ENCODE measurements at places on chromosomes 16 and 17. TPM values are rescaled to one million over a fixed set of nuclear protein-coding genes. Genes with fewer than 3 reads are reported as not detected.

GRCh38 chr17:309361-309888 is 43.2 kb downstream of the RPH3AL start:
- no peak for DNase-seq

GRCh38 chr16:67202956-67203493 is 4.1 kb downstream of the ELMO3 start:
- no peak for DNase-seq

DNA sequence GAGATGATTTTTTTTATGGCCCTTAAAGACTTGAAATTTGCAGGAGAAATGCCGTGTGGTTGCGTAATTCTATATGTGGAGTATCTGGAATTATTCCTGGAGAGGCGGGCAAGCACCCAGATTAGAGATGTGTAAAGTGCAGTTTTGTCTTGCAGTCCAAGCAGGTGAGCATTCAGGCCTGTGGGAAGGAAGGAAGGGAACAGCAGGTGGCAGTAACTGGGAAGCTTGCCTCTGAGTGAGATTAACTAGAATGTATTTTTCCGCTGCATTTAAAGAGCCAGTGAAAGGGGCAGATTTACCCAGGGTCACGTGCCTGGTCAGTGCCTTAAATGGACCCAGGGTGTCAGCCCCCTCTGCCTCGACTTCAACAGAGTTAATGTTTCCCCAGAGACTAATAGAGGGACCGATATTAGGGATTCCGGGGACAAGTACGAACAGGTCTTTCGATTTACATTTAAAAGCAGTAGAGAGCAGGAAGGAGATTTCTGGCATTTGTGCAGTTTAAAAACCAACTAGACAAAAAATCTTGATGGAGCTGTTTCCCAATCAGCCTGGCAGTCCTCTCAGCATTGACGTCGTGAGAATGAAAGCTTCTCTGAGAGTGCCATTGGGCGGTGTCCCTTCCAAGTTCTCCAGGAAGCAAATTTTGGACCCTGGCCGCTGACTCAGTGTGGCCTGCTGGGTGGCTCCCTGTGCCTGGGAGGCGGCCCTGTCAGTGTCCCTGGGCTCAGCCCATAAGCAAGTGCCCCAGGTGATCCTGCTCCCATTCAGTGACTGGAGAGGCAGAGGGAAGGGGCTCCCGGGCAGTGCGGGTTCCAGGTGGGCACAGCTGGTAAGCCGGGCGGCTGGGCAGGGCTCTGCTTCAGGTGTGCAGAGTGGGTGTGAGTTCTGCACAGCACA is 38.2 kb downstream of the KSR1 start:
- peak; percentile 92 for DNase-seq

DNA sequence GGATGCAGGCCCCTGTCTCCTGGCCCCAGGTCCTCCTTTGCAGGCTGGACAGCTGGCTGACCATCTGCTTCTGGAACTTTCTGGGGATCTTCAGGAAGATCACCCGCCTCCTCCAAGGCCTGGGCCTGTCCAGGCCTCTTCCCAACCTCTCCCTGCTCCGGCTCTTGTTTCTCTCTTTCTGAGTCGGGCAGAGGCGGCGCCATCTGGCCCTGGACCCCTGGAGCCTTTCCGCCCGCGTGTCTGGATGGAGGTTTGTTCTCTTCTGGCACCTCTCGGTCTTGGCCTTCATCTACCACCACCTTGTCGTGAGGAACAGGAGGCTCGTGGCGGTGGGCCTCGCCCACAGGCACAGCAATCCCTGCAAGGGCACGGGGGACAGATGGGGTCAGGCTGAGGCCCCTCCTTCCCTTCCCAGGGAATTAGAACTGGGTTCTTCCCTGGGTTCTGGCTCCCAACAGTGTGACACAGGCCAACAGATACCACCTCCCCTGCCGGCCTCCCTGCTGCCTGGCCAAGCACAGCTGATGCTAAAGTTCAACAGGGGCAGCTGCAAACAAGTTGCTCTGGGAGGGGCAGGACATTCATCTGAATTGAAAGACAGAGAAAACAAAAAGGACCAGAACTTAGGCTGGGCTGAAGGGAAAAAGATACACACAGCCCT is 13.3 kb downstream of the NDUFAF8 start:
- DNase-seq = no peak

PDPK1 gene
- 77.0 TPM for total RNA-seq

DNA sequence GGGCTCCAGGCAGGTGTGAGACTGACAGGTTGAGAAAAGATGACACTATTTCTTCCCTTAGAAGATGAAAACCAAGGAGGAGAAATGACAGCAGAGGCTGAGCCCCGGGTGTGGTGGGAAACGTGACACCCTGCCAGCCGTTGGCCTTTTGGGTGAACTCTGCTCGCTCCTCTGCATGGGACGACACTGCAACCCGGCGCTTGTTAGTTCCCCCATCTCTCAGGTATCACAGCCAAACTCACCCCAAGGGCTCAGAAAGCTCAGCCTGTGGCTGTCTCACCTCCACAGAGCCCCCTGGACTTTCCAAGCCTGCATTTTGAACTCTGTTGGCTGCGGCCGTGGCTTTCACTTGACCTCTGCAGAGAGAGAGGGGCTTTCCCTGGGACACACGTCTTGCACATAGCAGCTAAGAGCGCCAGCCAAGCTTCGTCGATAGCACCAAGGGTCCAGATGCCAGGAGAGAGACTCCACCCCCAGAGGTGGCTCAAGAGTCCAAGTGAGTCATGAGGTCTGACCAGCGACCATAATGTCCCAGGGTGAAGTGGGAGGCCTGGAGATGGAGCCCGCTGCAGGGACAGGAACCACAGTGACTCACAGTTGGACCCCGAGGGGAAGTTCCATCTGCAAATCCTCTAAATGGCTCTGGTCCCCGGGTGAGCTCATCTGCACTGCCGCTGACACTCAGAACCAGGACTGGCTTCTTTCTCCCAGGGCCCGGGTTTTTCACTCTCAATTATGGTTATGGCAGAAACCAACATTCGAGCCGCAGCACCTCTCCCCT is 301.9 kb downstream of the SOX9 start:
- DNase-seq = peak; percentile 59

FKBP10 gene
- total RNA-seq = 7.1 TPM

HOXB13 gene
- total RNA-seq = 1.2 TPM

DNA sequence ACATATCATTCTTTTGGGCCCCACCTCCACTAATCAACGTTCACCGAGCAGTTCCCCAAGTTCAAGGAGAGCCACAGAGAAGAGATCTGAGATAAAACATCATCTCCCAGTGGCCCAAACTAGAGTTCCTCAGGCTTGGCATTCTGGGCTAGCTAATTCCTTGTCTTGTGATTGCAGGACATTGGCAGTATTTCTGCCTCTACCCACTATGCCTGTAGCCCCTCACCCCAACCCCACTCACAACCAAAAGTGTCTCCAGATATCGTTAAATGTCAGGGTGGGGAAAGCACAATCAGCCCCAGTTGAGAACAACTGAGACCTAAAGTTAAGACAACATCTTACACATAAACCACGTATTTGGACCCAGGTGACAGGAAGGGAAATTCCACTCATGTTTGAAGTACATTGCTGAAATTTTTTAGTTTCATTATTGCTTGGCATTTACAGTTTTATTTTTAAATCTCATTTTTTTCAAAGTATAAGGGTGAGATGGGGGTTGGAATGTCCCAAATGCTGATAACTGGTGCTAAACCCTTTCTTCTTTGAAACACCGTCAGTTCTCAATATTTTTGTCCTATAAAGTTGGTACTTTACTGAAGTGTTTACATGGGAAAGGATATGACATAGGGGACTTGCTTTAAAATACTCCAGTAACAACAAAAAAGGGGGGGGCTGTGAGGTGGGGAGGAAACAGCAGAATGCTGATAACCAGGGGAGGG is 13.6 kb downstream of the ZC3H7A start:
- DNase-seq = no peak

GRCh38 chr16:68363658-68364521 is 53.1 kb downstream of the PRMT7 start:
- no peak for DNase-seq

- DNase-seq = no peak
Observed at GRCh38 chr17:34237458-34237857, 17.6 kb upstream of the CCL2 start.

- DNase-seq = peak; percentile 83
Observed at GRCh38 chr16:88442727-88443576, 10.1 kb upstream of the ZFPM1 start.

DNA sequence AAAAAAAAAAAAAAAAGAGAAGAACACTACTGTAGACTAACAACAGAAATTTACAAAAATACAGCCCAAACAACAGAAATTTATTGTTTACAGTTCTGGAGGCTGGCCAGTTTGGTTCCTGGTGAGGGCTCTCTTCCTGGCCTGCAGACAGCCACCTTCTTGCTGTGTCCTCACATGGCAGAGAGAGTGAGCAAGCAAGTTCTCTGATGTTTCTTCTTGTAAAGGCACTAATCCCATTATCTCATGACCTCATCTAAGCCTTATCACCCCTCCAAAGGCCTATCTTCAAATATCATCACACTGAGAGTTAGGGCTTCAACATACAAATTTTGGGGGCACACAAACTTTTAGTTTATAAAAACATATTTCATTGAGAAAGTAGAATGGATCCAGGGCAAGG is 7.3 kb downstream of the ARSG start:
- no peak for DNase-seq

- no peak for DNase-seq
Observed at GRCh38 chr17:63395075-63395805, 50.9 kb downstream of the CYB561 start.

GRCh38 chr17:61209525-61209924 is 190.1 kb upstream of the TBX2 start:
- no peak for DNase-seq

KRT33B gene
- not detected for total RNA-seq

MYLK3 gene
- not detected for total RNA-seq

GRCh38 chr17:79231766-79232287 is 157.2 kb downstream of the ENGASE start:
- no peak for DNase-seq

DNA sequence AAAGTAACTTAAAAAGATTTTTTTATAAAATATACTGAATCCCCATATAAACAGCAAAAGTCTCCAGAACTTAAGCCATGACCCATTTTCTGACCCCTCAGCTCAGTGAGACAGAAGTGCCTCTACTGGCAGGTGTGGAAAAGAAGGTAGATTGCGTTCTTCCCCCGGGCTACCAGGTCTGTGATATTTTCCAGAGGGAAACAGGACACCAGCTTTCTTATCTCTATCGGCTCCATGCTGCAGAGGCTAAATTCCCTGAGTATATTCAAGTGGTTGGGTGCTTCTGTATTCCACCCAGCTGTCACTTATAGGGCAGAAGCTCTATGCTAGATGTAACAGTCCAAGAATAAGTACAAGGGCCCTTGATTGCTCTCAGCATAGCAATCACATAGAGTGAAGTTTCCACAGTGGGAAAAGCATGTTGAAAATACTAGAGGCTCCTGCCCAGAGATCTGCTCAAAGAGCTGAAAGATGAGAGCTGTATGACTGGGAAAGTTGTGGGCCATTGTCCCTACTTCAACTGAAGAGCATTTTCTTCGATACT is 687.3 kb downstream of the CDH11 start:
- DNase-seq = no peak

TIMM22 gene
- 12.5 TPM for total RNA-seq

MT4 gene
- not detected for total RNA-seq

GRCh38 chr17:43983196-43983514 is 21.3 kb upstream of the NAGS start:
- DNase-seq = no peak

DNA sequence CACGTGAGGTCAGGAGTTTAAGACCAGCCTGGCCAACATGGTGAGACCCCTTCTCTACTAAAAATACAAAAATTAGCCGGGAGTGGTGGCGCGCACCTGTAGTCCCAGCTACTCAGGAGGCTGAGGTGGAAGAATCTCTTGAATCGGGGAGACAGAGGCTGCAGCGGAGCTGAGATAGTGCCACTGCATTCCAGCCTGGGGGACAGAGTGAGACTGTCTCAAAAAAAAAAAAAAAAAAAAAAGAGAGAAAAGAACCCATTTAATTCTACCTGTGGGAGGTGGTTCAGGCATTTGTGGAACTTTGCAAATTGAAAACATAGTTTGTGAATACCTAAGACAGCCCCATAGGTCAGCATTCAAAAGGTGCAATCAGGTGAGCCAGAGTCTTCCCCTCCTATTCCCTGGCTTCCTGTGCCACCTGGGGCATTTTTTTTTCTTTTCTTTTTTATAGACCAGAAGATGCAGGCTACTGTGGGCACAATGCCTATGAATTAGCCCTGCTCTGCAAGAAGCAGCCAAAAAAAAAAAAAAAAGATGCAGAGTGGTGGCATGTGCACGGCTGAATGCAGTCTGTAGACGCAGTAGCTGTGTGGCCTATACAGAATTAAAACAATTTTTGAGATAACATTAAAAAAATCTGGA is 9.1 kb upstream of the SOCS3 start:
- no peak for DNase-seq

CUEDC1 gene
- total RNA-seq = 26.5 TPM

Measured in transverse colon (tissue), 4 donors.